ENCODE measurements at places on chromosomes 2 and 18.

GRCh38 chr2:240990266-240990529, 8.2 kb upstream of the SNED1 start:
- no peak for DNase-seq

DNA sequence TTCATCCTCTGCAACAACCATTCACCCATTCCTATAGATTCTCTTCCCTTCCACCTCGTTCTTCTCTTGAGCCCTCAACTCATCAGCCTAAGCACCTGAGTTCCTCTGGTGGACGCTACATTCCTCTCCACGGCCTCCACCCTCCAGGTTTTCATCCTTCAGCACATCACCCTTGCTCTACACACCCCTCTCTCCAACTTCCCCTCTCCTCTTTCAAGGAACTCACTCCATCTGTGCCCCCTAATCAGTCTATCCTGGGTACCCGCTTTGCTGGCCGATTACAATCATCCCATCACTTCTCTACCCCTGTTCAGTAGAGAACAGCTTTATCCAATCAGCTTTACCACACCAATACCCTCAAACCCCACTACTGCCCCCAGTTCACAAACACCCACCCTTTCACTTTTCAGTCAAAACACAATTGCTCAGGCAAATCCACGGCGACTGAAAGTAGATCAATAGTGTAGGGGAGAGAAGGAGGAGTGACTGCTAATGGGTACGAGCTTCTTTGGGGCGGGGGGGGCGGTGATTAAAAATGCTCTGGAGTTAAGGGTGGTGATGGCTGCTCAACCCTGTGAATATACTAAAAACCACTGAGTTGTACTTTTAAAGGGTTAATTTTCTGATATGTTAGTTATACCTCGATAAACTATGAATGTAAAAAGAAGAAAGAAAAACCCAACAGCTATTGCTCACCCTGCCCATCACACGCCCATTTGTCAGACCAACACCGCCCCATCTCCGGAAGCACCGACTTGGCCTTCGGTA, 857 bp downstream of the DYM start:
- DNase-seq: peak; percentile 19

DNA sequence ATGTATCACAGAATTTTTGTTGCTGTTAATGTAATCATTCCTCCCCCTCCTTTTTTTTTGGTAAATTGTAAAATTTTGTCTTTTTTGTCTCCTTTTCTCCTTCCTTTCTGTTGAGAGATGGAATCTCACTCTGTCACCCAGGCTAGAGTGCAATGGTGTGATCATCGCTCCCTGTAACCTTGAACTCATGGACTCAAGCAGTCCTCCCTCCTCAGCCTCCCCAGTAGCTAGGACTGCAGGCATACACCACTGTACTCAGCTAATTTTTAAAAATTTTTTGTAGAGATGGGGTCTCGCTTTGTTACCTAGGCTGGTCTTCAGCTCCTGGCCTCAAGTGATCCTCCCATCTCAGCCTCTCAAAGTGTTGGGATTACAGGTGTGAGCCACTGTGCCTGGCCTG, 5.3 kb downstream of the EIF5B start:
- no peak for DNase-seq

DNA sequence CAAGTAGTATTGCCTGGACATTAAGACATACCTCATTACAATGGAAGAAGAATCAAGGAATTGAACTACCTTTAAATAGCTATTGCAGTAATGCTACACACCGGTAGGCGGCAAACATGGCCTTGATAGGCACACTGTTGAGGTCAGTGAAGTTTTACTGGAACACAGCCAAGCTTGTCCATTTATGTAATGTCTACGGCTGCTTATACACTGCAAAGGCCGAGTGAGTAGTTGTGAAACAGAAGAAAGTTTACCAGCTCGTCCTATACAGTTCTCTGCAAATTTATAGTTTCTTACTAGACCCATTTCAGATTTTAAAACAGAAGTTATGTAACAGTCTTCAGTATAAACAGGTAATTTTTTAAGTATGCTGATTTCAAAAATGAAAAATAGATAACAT, 38.8 kb downstream of the PPP4R1 start:
- DNase-seq: peak; percentile 90

DNA sequence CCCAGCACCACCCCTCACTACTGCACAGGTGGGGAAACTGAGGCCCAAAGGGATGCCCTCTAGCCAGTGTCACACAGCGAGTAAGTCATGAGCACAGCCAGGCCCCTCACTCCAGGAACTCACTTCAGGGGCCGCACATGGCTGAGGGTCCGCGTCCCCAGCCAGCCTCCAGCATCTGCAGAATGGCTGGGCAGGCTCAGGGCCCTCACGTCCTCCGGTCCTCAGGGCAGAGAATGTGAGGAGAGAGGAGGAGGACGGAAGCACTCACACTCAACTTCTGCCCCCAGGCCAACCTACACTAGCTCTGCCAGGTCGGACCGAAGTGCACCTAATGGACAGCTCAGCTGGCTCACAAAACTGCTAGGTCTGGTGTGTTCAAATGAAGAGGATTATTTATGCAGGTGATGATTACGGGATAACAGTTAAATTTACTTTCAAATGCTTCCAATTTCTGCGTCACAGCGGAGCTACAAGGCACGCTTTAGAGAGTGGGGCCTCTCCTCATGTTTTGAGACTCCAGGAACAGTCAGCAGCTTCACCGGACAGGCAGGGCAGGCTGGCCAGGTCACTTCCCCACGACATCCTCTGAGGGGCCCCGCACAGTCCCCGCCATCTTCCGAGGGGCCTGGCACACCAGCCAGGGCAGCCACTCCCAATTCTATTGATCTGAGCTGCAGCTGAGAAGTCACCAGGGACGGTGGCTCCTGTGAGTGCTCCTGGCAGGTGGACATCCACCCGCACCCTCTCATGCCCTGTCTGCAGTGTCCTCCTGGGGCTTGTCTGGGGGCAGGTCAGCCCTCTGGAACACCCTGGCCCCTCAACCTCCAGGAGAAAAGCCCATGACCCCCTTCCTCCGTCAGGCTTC, 26.5 kb downstream of the KIF1A start:
- DNase-seq: no peak

- no peak for DNase-seq
Observed at GRCh38 chr2:225173909-225174308, 131.6 kb upstream of the DOCK10 start.

- DNase-seq: no peak
Observed at GRCh38 chr18:80234398-80234797, 12.9 kb downstream of the PARD6G start.

- DNase-seq: no peak
Observed at GRCh38 chr18:51053814-51054213, 23.8 kb downstream of the SMAD4 start.

DNA sequence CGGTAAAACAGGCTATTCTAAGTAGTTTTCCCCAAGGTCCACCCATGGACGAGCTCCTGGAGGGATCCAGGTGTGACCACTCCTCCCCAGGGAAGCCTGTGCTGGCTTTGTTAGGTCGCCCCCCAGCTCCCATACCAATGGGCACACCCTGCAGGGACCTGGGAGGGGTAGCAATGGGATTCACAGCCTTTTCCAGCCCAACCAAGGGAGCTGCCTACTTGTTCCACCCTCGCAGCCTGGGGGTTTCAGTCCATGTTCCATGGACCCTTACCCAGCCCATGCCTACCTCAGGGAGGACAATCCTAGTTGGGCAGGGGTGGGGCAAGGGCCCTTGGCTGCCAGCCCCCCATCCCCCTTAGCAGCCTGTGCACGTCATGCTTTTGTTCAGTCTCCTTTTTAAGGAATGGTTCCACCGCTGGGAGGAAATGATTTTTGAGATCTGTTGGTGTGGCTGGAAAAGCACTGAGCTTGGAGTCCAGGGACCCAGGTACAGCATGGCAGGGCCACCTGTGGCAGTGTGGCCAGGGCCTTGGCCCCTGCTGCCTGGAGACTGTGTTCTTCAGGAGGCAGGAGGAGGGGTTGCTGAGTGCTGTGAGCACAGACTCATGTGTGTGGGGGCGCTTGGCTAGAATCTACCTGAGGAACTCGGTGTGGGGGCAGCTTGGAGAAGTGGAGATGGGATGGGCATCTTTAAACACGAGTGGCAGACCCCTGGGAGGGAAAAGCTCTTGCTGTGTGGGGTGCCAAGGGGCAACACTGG, 166.8 kb downstream of the TWIST2 start:
- no peak for DNase-seq

GRCh38 chr2:36659872-36660312, 36.6 kb upstream of the VIT start:
- DNase-seq: no peak

- DNase-seq: peak; percentile 64
Observed at GRCh38 chr2:40451918-40452605, at the start of gene SLC8A1. Gene SLC8A1, minus strand, starts transcription at chr2:40452090.

GRCh38 chr2:227456102-227456501, 15.9 kb upstream of the AGFG1 start:
- DNase-seq: no peak

DNA sequence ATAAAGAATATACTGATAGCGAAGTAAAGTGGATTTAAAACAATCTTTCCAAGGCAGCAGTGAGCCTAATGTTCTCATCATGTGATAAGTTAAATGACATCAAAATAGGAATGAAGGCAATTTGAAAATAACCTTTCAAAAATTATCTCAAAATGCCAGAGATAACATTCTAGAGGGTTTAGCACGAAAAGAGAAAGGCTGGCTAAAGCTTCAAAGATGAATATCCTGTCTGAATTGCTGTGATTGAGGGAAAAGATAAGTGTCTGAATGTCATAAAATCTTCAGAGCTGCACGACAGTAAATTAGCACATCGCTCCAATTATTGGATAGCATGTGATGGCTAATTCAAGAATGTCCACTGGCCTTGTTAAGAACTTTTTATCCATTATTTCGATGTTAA, 159.3 kb downstream of the PID1 start:
- no peak for DNase-seq

DNA sequence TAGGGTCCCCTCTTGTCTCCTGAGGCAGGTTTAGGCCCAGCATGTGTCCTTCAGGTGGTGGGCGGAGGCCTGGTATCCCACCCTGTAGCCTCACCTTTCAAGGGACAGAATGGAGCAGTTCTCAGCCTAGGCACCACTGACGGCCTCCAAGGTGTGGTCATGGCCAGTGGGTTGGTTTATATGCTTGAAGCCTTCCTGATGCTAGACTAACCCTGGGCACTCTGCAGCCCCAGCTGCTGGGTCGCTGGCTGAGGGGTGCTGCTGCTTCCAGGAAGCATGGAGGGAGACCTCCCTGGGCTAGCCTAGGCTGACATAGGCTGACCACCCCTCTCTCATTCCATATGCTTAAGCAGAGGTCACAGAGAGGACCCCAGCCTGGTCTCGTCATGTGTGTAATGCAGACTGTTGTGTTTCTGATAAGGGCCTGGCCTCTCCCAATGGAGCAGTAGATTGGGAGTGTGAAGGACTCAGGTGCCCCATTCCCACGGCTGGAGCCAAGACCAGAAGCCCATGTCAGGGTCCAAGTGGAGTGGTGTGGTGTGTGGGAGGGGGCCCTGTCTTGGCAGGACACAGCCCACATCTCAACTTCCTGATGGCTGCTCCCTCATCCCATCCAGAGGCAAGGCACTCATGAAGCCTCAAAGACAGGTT, 206.6 kb downstream of the DYSF start:
- DNase-seq: no peak

GRCh38 chr2:47599171-47599570, 183.8 kb upstream of the MSH6 start:
- DNase-seq: no peak

- no peak for DNase-seq
Observed at GRCh38 chr2:176283291-176284068, 14.2 kb downstream of the MTX2 start.

DNA sequence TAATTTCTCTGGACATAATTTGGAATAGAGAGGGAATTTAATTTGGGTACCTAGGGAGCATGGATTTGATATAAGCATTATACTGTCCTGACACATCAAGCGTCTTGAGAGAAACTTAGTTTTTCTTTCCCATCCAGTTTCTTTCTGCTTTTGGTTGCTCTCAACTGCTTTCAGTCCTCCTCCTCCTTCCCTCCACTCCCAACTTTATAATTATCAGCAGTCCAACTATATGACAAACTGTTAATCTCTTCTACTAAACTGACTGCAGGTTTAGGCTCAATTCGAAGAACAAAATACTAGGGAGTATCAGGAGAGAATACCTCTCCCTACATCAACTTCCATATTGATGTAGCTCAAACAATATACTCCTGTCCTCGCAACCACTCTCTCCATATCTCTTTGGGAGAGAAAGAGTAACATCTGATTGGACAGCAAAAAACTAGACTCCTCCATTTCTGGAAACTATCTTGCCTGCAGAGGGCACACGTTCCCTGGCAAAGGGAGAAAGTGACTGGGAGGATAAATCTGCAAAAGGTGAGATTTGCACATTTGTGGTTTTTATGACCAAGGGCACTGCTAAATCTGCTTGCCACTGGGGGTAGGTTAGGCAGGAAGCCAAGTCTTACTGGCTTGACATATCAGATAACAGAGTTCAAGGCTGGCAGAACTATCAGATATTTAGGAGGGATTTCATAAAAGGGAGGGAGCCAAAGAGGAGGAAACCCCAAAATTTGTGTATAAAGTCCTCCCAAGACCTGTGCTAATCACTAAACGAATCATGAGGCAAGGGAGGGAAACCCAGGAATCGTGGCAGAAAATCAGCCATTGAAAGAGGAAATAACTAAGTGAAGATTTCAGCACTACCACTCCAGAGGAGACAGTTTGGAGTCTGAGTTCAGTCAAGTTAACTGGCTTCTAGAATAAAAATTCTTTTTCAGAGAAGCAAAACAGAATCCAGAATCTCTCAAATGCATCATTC, 40.0 kb downstream of the ICA1L start:
- DNase-seq: peak; percentile 54

DNA sequence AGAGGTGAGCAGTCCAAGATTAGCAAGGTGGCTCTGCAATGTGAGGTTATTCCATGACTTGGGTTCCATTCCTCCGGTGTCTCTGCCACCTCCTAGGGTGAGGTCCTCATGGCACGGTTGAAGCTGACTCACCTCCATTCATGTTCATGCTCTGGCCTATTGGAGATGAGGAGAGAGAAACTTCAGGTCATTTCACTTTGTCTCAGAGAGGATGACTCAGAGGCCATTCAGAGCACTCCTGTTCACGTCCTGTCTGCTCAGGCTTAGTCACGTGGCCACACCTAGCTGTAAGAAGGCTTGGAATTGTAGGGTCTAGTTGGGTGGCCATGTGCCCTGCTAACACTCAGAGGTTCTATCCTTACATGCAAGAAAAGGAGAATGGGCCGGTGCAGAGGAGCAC, 67.5 kb upstream of the MBOAT2 start:
- no peak for DNase-seq

- no peak for DNase-seq
Observed at GRCh38 chr2:204226305-204226880, 289.8 kb downstream of the ICOS start.

DNA sequence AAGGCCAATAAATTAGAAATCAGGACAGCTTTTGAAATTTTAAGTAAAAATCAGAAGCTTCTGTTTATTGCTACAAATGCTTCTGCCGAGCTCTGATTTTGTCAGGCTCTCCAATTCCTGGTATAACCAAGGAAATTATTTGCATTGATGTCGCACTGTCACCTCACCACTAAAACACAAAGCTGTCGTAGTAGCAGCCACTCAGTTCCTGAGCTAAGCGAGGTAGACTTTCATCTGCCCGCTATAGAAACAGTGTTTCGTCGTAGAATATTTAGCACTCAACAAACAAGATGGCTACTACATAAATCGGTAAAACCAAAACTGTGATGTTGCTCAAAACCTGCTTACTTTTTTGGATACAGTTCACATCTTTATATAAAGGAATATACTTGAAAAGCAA, 141.3 kb upstream of the FOSL2 start:
- no peak for DNase-seq

Data from inflammatory macrophage (primary cell).